Left lung (tissue), 14 donors: ENCODE measurements at places on chromosomes 5 and 9. TPM values are rescaled to one million over a fixed set of nuclear protein-coding genes. Genes with fewer than 3 reads are reported as not detected.

The IL13 gene
- not detected for total RNA-seq

- no peak overlapping the region for H3K27ac ChIP-seq
- peaks cover 93% of the 10 kb centered on the region for H3K27me3 ChIP-seq
- H3K36me3 ChIP-seq = no peaks in the 10 kb centered on the region
- peaks cover 15% of the 10 kb centered on the region for H3K4me1 ChIP-seq
- H3K4me3 ChIP-seq = no peak overlapping the region
Observed at GRCh38 chr5:73437101-73437776, 11.3 kb downstream of the FOXD1 start.

GRCh38 chr9:134411440-134412297 is 85.4 kb downstream of the RXRA start:
- peaks cover 63% of the 10 kb centered on the region for H3K36me3 ChIP-seq
- no peaks in the 10 kb centered on the region for H3K27me3 ChIP-seq
- peak overlapping the region; percentile 95 for H3K27ac ChIP-seq
- DNase-seq = no peak
- peaks cover 84% of the 10 kb centered on the region for H3K4me1 ChIP-seq
- no peak overlapping the region for H3K4me3 ChIP-seq

DNA sequence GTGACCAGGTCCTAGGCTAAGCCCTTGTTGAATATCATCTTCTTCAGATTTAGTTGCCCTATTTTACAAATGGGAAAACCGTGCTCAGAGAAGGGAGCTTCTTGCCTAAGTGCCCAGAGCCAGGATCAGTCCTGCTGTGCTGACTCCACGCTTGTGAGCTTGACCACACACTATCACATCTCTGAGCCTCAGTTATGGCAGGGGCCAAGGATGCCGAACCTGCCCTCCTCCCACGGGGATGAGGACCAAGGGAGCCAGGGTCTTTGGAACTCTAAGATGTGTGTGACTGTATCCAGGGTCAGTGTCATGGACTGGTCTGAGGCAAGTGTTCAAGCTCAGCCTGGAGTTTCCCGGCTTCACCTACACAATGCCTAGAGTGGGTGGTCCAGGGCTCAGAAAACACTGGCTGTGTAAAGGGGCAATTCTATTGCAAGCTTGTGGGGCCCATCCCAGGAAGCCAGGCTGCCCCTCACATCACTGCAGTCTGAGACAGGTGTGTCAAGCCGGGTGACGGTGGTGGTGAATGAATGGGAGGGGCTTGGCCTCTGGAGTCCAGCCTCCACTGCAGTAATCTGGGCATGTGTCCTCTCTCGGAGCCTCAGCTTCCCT is 235.7 kb downstream of the PBX3 start:
- no peaks in the 10 kb centered on the region for H3K27me3 ChIP-seq
- H3K27ac ChIP-seq = no peak overlapping the region
- DNase-seq = no peak
- no peaks in the 10 kb centered on the region for H3K4me1 ChIP-seq

GRCh38 chr5:149638546-149639241 is 57.4 kb downstream of the ARHGEF37 start:
- H3K36me3 ChIP-seq = no peaks in the 10 kb centered on the region
- H3K27me3 ChIP-seq = no peaks in the 10 kb centered on the region
- H3K4me1 ChIP-seq = no peaks in the 10 kb centered on the region
- no peak overlapping the region for H3K4me3 ChIP-seq

The FABP6 gene
- not detected for total RNA-seq

DNA sequence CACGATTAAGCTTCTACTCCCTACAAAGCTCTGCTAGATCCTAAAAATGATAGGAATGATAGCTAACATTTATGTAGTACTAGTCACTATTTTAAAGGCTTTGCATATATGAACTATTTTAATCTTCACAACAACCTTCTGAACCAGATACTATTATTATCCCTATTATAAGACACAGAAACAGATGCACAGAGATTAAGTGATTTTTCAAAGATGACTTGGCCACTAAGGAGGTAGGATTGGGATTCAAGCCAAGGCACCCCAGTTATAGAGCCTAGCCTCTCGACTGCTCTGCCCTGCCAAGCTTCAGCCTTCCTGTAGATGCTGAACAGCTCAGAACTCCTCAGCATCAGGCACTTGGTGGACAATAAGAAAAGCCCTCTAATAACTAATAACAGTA is 200.9 kb upstream of the PTGER4 start:
- DNase-seq = no peak
- no peaks in the 10 kb centered on the region for H3K36me3 ChIP-seq
- H3K27ac ChIP-seq = no peak overlapping the region
- no peaks in the 10 kb centered on the region for H3K27me3 ChIP-seq
- H3K4me1 ChIP-seq = no peaks in the 10 kb centered on the region
- H3K4me3 ChIP-seq = no peak overlapping the region

GRCh38 chr5:153480401-153480800 is 10.1 kb upstream of the GRIA1 start:
- no peaks in the 10 kb centered on the region for H3K4me1 ChIP-seq
- no peaks in the 10 kb centered on the region for H3K27me3 ChIP-seq
- H3K27ac ChIP-seq = no peak overlapping the region
- no peaks in the 10 kb centered on the region for H3K36me3 ChIP-seq
- no peak overlapping the region for H3K4me3 ChIP-seq

GRCh38 chr5:73693573-73694061 is 67.6 kb downstream of the ARHGEF28 start:
- H3K4me1 ChIP-seq = no peaks in the 10 kb centered on the region
- no peaks in the 10 kb centered on the region for H3K36me3 ChIP-seq
- H3K4me3 ChIP-seq = no peak overlapping the region
- H3K27me3 ChIP-seq = no peaks in the 10 kb centered on the region
- H3K27ac ChIP-seq = no peak overlapping the region

DNA sequence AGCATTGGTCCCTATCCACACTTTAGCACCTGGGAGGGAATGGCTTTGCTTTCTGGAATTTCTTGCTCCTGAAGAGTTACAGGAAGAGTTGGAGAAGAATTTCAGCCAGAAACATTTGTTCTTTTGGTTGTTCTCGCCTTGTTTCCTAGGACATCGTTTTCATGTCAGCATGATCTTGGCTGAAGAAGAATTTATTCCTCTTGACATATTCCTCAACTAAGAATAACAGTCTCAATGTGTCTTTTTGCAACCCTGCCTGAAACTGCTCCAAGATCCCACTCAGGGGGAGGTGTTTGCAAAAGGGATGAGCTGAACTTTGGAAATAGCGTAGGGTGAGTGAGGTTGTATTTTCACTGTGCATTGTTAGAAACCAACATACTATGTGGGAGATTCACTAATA is 26.1 kb downstream of the MAMDC2 start:
- no peaks in the 10 kb centered on the region for H3K27me3 ChIP-seq
- H3K36me3 ChIP-seq = no peaks in the 10 kb centered on the region
- DNase-seq = no peak
- H3K4me1 ChIP-seq = peaks cover 9% of the 10 kb centered on the region
- no peak overlapping the region for H3K4me3 ChIP-seq

- H3K4me1 ChIP-seq = no peaks in the 10 kb centered on the region
- H3K27me3 ChIP-seq = no peaks in the 10 kb centered on the region
- no peak for DNase-seq
- no peak overlapping the region for H3K27ac ChIP-seq
Observed at GRCh38 chr5:118956727-118957126, 31.6 kb downstream of the DTWD2 start.

GRCh38 chr9:4293293-4293941 is 6.5 kb downstream of the GLIS3 start:
- no peak for DNase-seq
- no peak overlapping the region for H3K4me3 ChIP-seq
- peak overlapping the region; percentile 68 for H3K27ac ChIP-seq
